ENCODE measurements at places on chromosomes 12 and 14. TPM values are rescaled to one million over a fixed set of nuclear protein-coding genes. Genes with fewer than 3 reads are reported as not detected.

- DNase-seq, result no peak
Observed at GRCh38 chr14:101538878-101539277, 22.4 kb upstream of the DIO3 start.

DNA sequence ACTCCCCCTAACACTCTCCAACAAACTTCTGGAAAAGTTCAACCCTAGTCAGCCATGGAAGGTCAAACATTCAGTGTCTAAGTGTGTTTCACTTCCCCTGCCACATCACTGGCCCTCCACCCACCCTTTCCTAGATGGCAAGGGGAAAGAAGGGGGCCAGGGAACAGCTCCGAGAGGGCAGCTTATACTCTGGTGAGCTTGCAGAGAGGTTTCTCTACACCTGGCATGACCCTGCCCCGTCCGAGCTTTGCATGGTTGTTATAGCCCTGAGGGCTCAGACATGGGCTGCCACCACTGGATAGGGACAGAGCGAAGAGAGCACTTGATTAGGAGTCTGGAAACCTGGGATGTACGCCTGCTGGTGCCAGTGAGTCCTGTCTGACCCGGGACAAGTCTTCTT is 4.0 kb downstream of the ACVRL1 start:
- no peak for DNase-seq

GRCh38 chr14:56795284-56795622 is 15.0 kb downstream of the OTX2 start:
- DNase-seq, result no peak

DNA sequence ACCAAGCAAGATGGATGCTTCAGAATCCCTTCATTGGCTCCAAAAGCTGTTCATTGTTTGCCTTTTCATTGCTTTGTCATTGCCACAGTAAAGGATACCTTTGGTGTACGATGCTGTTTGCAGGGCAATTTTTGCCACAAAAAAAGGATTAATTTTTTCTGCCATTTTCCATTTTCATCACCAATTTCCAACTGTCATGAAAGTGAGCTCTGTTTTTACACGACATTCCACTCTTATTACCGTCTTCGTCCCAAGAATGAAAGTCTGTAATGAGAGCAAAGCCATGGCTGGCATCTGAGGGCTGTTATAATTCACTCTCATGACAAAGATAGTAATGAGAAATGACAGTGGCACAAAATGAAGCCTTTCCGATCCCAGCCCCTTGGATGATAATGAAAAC is 272.7 kb upstream of the DCN start:
- no peak for DNase-seq

DNA sequence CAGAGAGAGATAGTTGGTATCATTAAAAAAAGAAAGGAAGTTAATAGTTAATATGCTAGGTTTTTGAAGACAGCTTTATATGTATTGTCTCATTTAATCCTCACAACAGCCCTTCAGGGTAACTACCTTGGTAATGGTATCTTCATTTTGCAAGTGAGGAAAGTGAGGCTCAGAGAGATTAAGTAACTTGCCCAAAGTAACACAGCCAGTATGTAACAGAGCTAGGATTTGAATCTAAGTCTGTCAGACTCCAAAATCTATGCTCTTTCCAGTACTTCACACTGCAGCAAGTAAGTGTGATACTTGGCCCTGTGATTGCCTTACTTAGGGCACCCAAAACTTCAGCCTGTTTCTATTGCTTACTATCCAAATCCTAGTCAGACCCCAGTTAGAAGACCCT is 7.0 kb downstream of the SRP54 start:
- no peak for DNase-seq

DNA sequence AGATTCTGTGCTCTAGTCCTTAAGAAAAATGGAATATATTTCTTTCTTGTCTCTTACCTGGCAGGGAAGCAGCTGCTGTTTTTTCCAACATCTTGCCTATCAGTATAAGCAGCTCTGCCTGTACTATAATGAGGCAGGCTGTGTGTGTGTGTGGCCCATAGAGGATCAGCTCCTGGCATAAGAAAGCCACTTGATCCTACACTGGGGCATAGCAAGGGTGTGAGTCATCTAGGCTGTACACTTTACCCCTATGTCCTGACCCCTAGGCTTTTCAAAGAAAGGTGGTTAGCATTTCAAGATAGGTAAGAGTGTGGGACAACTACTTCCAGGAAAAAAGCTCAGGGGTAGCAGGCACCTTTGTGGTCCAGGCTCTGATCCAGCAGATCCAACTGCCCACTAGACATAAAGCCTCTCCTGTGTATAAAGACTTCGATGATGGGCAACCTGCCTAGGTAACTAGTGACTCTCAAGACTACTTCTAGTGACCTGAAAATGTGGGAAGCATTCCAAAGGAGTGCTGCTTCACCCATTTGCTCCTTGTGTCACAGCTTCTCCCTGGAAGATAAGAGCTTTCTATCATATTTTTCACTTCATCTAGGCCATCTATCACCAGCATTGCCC is 4.9 kb upstream of the SENP1 start:
- no peak for DNase-seq

DNA sequence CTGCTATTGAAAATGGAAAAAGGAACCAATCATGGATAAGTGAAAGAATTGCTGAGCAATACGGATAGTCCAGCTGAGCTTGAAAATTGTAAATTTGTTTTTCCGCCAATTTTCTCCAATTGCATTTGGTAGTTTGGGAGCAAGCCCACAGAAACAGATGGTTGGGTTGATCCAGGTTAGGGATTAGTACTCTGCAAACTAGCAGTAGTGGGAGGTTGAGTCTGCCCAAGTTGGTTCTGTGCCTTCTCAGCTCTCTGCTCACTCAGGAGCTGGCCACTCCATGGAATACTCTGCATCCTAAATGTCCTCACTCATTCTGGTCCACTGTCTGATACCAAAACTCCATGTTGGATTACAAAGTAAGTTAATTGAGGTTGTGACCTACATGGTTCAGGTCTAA is 361.1 kb upstream of the ATP2B1 start:
- no peak for DNase-seq

GRCh38 chr12:14999021-14999694 is 26.3 kb downstream of the PDE6H start:
- DNase-seq, result no peak

DNA sequence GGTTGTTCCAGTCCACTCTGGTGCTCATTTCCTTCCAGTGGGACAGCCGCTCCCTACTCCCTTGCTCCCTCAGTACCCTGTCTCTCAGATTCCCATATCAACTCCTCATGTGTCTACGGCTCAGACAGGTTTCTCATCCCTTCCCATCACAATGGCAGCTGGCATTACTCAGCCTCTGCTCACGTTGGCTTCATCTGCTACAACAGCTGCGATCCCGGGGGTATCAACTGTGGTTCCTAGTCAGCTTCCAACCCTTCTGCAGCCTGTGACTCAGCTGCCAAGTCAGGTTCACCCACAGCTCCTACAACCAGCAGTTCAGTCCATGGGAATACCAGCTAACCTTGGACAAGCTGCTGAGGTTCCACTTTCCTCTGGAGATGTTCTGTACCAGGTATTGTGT is 69.9 kb downstream of the RAD52 start:
- DNase-seq, result peak; percentile 73

ASB2 gene
- total RNA-seq, result 0.78 TPM

ADAM20 gene
- 0.12 TPM for total RNA-seq

GRCh38 chr12:26741584-26742227 is 91.3 kb downstream of the ITPR2 start:
- no peak for DNase-seq

KRT78 gene
- 0.36 TPM for total RNA-seq

GRCh38 chr12:82605115-82605514 is 81.6 kb upstream of the TMTC2 start:
- no peak for DNase-seq

RARG gene
- total RNA-seq, result 11.1 TPM

DNA sequence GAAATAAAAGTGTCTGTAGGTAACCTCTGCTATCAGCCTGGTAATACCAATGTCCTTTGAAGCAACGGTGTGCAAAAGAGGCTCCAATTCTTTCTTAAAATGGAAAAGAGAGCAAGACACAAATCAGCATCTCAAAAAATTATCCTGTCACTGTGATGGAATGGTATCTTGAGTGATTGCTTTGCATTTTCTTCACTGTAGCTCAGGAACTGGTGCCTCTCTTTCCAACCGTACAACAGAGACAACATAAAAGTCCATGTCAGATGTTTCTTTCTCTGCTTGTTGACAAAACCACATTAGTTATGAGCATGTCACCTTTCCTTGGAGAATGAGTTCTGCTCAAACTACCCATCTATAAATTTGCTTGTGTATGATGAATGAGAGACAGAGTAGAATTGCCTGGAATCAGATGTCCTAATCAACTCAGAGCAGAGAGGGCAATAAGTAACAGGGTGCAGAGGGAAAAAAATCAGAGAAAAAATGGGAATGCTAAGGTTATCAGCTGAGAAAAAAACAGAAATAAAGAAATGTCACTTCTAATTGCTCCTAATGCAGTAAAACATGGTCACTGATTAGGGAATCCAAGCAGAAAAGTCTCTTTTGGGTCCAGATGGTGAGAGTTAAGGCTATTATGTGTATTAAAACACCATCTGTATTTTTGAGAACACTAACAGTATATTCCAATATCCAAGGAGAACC is 465.0 kb upstream of the ATP2B1 start:
- no peak for DNase-seq

- DNase-seq, result peak; percentile 54
Observed at GRCh38 chr12:39230086-39230485, 212.8 kb downstream of the KIF21A start.

FZD10 gene
- total RNA-seq, result not detected

TAS2R43 gene
- 0.36 TPM for total RNA-seq

AQP6 gene
- total RNA-seq, result not detected

IFT43 gene
- 41.6 TPM for total RNA-seq

RGS6 gene
- not detected for total RNA-seq

JDP2 gene
- total RNA-seq, result 3.7 TPM

DNA sequence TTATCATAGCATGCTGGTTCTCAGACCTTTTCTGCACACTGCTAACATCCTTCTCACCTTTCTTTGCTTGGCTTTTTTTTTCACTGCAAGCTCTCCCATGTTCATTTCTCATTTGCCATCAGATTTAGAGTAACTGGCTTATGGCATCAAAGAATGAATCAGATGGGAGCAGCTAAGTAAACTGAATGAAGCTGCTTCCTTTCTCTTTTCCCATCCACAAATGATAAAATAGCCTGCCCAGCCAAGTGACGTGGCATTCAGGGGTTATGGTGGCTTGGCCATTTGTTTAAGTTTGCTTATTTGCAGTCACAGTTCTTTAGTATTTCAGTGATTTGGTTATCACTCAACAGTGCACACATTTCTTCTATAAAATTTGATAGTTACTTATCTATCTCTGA is 708.6 kb downstream of the DIO2 start:
- no peak for DNase-seq

MDGA2 gene
- 0.12 TPM for total RNA-seq

- peak; percentile 18 for DNase-seq
Observed at GRCh38 chr14:75452324-75452723, 24.5 kb downstream of the JDP2 start.

- DNase-seq, result no peak
Observed at GRCh38 chr14:105073720-105074600, 8.7 kb upstream of the GPR132 start.

TESPA1 gene
- under 0.01 TPM for total RNA-seq

TRMT5 gene
- 12.9 TPM for total RNA-seq

CLEC4D gene
- total RNA-seq, result not detected

DNA sequence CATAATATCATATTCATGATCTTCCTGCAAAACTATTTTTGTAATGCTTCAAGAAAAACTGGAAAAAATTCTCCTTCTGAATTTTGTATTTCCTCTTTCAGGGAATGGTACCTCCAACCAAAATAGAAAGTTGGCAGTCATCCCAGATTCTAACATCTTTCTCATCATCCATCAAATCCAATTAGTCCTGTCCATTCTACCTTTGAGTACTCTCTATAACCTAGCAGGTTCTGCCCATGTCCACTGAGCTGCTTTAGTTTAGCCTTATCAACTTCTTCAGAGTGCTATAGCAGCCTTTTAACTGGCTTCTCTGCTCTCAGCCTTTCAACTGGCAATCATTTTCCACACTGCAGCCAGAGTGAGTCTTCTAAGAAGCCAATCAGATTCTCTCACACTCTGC is 236.2 kb downstream of the AKAP6 start:
- DNase-seq, result peak; percentile 8

DNA sequence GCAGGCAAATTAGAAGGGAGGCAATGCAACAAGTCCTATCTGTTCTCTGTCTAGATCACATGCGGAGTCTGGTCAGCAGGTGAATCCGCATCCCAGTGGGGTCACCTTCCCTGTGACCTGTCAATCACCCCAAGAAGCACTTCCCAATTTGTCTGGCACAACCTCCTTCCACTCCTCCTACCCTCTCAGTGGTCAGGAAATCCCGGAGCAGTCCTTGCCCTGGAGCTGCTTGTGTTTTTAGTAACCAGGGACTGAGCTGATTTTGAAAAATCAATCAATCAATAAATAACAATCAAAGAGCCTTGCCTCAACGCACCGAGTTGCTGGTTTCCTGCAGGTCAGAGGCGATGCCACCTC is 572 bp upstream of the ACSS3 start:
- DNase-seq, result no peak

DNA sequence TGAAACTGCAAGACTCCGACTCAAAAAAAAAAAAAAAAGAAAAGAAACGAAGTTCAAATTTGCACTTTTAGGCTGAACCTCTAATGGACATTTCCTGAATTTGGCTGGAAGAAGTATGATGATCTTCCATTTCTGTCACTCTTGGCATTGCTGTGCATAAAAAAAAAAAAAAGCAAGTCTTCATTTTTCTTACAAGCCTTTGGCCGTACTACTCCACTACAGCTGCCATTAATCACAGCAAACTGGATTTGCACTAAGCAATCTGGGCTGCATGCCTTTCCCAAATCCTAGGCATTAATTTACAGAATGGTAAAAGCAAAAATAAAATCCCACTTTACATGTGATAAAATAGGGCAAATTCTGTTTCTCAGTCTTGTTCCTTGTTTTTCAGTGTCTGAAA is 7.1 kb downstream of the CSRP2 start:
- DNase-seq, result no peak

- peak; percentile 9 for DNase-seq
Observed at GRCh38 chr12:6384499-6385436, 806 bp downstream of the LTBR start.

OR6C68 gene
- not detected for total RNA-seq

All from RPMI7951 (cell line).